ENCODE measurements at places on chromosomes 4 and X.
A peak's percentile ranks its signal among the peaks of the same experiment; 100 is the strongest.

DNA sequence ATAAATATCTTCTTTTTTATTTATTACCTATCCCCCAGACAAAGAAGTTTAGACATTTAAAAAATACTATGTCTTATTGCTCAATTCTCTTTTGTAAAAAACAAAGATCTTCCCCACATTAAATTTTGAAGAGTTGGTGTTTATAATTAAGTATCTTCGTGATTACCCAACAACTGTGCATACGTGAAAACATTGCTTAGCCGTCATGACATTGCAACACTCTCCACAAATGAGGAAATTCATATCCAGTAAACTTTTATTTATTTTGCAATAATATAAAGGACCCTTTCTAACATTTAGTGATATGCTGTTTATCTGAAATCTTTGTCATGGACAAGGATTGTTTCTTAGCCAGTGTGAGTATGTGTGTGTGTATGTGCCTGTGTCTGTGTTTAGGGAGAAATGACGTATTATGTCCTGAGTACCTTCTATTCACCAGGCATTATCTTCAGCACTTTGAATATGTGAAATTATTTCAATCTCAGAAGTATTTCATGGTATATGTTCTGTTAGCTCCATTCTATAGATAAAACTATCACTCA, 26.1 kb upstream of the EREG start:
- no peak for DNase-seq

- no peak for DNase-seq
Observed at GRCh38 chr4:107592519-107592918, 127.5 kb downstream of the PAPSS1 start.

DNA sequence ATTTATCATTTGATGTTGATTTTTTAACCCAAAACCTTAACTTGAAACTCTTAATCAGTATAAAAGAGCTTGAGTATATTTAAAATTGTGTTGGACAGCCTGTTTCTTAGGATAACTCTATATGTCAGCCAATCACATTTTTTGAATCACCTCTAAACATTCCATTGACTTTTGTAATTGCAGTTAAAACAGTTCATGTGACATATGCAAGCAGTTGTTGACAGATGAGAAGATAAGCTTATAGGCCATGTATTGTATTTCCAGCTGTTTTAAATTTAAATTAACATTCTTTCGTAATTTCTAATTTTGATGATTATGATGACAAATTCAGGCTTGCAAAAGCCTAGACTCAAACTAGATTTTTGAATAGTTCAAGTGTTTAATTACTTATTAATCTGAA, 17.4 kb downstream of the VEGFC start:
- DNase-seq, result no peak

DNA sequence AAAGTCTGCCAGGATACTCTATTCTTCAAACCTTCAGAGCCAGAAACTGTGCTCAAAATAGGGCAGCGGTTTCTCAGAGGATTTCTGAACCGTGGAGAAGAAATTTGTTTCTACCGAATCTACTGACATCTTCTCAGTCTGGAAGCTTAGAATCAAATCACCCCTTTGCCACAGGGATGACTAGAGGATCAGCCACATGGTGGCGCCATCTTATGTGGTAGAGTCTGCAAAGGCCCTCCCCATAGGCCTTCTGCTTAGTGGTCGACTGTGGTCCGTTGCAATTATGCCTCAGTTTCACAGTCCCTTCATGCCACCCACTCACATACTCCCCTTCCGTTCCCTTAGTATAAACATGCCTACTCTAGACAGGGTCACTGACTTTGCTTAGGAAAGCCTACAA, 680.7 kb upstream of the SPANXN1 start:
- DNase-seq, result no peak

DNA sequence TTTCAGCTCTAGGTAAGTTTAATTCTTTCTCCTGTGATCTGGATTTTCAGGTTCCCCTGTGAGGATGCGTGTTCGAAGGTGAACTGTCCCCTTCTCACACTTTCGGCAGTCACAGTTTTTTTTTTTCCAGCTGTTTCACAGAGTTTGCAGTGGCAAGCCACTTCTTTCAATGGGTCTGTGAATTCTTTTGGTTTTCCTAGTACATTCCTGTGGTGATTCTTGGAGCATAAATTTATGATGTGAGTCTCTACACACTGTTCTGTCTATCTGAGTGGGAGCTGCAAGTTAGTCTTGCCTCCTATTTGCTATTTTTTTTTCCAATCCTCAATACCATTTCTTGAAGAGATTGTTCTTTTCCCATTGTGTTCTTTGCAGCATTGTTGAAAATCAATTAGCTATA, 595.5 kb downstream of the RAPGEF2 start:
- DNase-seq, result no peak

DNA sequence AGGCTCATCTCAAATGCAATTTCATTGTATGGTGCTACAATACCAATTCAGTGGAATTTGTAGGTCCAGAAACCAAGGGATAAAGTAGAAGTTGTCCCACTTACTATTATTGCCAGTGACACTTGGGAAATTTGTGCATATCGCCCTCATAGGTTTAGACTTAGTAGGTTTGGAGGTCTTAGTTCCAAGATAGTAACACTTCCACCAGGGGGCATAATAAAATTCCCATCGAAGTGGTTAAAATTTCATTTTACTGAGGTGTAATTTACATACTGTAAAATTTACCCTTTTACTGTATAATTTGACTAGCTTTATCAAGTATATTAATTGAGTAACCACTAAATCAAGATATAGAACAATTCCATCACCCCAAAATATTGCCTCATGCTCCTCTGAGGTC, 174.6 kb downstream of the INPP4B start:
- no peak for DNase-seq

- no peak for DNase-seq
Observed at GRCh38 chr4:173478201-173478912, 51.7 kb downstream of the HAND2 start.

DNA sequence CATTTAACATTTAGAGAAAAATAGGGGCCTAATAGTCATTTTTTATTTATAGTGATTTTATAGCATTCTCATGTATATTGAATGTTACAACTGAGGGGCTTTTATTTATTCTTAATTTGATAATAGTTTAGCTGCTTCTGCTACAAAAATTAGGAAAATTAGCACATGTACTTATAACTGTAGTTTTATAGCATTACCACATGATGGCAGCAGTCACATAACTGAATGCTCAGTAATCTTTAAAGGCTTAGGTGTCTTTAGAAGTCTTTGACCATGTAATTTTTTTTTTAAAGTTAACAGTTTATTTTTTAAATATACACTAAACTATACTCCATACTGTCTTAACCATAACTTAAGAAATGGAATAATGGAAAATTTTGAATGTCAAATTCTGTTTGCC, 136.6 kb downstream of the STAG2 start:
- no peak for DNase-seq

- DNase-seq, result peak; percentile 3
Observed at GRCh38 chrX:80335062-80335830, 85.0 kb upstream of the TENT5D start.

DNA sequence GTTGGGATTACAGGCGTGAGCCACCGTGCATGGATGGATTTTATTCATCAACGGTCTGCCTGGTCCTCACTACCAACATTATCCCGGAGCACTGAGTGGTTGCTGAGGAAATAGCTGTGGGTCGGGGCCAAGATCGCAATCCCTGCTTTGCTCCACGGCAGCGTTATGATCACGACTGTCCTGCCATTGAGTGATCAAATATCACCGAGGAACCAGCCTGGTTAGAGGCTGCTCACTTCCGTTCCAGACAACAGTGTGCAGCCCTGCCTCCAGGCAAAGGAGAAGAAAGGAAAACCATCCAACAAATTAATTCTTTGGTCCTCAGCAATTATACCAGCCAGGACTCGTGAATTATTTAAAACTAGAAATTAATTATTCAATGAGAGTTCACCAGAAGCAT, 70.6 kb upstream of the TBL1X start:
- DNase-seq, result no peak

- no peak for DNase-seq
Observed at GRCh38 chrX:131795442-131796229, 227.5 kb upstream of the STK26 start.

GRCh38 chrX:108261549-108262203, 170.1 kb downstream of the ATG4A start:
- DNase-seq, result no peak

- no peak for DNase-seq
Observed at GRCh38 chr4:7487998-7488671, 53.4 kb upstream of the PSAPL1 start.
